Ecto neural progenitor cell (in vitro differentiated cells): ENCODE measurements at places on chromosomes 7 and 10.

- DNase-seq = peak; percentile 49
Observed at GRCh38 chr10:52215745-52216361, 98.2 kb upstream of the DKK1 start.

GRCh38 chr7:45921699-45922519 lies 837 bp upstream of the IGFBP3 start:
- peak; percentile 85 for DNase-seq

GRCh38 chr10:48417374-48417773 lies 110.9 kb downstream of the MAPK8 start:
- DNase-seq = no peak

GRCh38 chr10:90604636-90605035 lies 253.2 kb downstream of the HTR7 start:
- DNase-seq = no peak

GRCh38 chr7:108360058-108360800 lies 96.0 kb downstream of the NRCAM start:
- DNase-seq = no peak

GRCh38 chr7:117582219-117582704 lies 102.4 kb downstream of the CFTR start:
- no peak for DNase-seq

- no peak for DNase-seq
Observed at GRCh38 chr7:37642028-37642540, 41.5 kb upstream of the GPR141 start.

DNA sequence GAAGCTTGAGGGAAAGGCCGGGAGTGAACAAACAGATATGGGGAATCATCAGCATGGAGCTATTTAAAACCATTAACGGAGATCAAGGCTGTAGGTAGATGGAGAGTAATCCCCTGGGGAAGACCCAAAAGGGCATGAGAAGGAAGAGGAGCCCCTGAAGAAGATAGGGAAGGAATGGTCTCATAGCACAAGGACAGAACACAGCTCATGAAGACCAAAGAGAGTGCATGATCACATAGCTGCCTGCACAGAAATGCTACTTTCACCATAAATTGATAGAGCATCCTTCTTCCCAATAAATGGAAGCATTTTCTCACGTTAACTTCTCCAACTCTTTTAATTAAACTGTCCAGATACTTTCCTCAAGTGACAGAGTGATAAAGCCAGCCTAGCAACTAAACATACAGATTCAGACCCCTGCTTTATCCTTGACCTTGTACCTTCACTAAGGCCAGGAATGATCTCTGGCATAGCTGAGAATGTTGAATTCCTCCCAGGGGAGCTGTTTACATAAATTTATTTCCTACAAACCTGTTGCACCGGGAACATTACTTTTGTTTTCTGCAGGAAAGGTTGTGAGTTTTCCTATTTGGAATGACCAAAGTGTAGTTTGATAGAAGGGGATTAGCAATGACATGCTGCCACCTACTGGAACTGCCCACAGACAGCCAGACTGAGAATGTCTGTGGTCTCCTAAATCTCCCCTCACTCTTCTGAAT lies 110.8 kb upstream of the LRGUK start:
- DNase-seq = peak; percentile 53

DNA sequence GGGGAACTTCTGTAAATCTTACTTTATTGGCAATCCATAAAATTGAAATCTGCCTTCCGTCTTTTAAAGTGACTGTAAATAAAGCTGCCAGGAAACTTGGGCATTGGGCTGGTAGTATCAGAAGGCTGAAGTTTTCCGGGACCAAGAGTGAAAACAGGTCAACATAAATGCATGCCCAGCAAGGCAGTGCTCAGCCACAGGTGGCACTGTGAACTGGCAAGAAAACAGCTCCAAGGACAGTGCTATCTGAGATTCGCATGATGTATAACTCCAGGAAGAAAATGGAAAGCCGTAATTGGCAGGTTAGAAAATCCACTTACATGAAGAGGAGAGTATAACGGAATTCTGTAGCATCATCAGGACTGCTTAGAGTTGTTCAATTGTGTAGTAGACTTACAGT lies 1.9 kb upstream of the INSYN2A start:
- no peak for DNase-seq

DNA sequence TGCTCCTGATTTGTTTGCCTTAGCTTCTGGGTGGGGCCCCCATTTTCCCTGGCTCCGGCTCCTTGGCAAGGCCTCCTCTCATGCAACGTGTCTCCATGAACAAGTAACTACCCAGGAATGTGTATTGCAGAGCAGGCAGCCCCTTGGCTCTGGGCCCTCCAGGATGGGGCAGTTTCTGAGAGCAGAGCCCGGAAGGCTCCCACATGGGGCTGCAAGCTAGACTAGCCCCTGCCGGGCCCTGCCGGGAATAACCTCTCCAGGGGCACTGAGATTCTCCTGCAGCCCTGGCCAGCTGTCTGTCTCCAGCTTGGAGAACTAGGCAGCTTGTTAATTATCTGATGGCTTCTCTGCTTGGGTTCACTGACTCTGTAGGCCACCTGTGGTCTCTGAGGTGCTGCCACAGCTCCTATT lies 184.0 kb upstream of the INHBA start:
- no peak for DNase-seq

DNA sequence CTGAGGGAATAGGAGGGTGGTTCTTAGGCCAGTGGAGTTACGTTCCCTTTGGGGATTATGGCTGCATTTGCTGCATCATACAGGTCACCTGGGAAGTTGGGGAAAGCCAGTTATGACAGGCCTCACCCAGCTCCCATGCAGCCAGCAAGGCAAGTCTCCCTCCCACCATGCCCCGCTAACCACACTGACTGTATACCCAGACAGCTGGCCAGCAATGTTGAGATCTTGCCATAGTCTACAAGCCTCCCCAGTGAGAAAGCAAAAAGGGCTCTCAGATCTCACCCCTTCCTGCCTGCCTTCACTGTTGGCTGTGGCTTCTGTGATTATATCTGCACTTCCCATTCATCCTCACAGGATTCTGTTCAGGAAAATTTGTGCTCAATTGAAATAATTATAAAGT lies 133.3 kb upstream of the HGF start:
- no peak for DNase-seq

DNA sequence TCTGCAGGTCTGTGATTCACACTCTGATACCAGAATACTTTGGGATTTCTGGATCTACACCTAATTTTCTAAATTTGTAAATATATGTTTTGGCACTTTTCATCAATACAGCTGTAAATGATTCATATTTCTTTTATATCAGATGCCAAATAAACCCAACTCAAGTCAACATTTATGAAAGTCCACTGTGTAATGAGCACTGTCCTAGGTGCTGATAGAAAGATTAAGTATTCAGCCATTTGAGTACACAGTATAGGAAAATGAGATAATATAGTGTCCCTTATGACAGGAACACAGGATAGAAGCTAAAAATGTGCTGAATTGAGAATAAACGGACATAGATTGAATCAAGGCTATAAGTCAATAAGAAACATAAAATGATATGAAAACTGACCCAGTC lies 6.4 kb downstream of the ANXA7 start:
- no peak for DNase-seq

GRCh38 chr10:128512767-128513166 lies 386.5 kb upstream of the MKI67 start:
- DNase-seq = no peak

GRCh38 chr7:25805027-25805687 lies 346.8 kb upstream of the NFE2L3 start:
- no peak for DNase-seq

DNA sequence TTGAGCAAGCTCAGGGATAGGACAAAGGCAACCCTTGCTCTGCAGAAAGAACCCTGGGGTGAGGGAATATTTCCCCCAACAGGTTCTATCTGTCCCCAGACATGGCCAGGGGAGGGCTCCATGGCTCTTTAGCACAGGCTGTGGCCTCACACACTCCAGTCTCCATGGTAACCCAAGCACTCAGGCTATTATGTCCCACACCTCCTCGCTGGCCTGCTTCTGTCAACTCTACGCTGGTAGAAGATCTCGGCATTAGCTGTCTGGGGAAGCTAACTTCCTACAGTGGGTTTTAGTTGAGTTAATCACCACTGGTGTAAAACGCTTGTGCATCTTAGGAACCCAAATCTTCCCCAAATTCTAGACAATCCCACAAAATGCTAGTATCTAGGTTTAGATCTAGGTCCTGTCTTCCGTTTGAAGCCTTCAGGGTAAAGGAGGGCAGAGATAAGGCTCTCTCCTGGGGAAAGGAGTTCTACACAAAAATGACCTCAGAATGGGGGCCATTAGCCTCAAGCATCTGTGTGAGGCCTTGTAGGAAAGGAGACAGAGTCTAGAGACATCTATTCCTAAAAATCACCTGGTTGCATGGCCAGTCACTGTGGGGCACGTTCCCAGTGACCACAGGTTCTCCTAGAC lies 36.7 kb upstream of the SLIT1 start:
- DNase-seq = peak; percentile 74

- no peak for DNase-seq
Observed at GRCh38 chr10:30467651-30468338, 33.8 kb downstream of the MAP3K8 start.

DNA sequence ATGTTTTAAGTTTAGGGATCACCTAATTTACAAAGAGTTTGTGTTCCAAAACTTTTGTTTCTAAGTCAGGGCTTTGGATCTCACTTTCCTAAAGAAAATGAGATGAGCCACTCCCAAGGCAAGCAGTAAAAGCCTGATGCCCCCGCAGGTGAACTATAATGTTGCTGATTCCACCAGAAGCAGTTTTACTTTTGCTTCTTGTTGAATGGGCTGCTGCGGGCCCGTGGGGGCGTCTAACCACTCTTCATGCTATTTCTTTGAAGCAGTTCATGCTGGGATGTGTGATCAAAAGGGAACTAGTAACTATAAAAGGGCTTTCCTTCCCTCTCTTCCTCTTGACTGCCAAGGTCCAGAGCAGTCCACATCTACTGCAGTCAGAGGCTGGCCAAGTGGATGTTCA lies 118.7 kb upstream of the NEBL start:
- no peak for DNase-seq
